ENCODE measurements at places on chromosomes 12 and 14.
A peak's percentile ranks its signal among the peaks of the same experiment; 100 is the strongest.

GRCh38 chr14:88017535-88017934 is 12.6 kb downstream of the GPR65 start:
- no peak for DNase-seq

- DNase-seq = no peak
Measured at GRCh38 chr14:34190717-34191116, 239.8 kb upstream of the EGLN3 start.

DNA sequence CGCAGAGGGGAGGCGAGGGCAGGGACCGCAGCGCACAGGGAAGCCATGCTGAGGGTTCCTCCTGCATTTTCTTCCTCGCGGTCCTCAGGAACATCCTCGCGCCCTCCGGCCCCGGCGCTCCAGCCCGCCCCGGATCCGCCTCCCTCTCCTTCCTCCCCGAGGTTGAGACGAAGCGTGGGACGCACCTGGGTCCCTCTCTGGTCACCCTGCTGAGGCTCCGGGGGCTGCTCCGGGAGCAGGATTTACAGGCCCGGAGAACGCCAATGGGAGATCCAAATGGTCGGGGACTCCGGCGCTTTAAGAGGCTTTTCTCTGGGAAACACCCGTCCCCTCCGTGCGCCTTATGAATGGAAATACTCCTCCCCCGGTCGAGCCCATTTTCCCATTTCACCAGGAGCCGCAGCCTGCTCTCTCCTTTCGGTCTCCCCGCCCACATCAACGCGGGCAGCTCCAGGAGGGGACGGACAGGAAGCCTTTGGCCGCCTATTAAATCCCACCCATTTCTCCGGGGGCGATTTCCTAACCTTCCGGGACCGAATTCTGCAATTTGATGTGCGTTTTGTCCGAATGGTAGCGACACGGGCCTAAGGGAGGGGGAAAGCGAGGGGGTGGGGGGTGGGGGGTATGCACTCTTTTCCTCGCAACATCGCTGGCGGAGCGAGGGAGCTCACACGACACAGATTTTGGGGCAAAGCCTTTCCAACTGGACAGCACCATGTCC is at the start of gene UNC79:
TSS of gene UNC79 (plus strand) at position 625 of the 721 bp plus-strand sequence. CDS start at position 716, 91 bp downstream.
- peak; percentile 94 for DNase-seq

- no peak for DNase-seq
Measured at GRCh38 chr12:64691227-64691794, 67.9 kb downstream of the GNS start.

DNA sequence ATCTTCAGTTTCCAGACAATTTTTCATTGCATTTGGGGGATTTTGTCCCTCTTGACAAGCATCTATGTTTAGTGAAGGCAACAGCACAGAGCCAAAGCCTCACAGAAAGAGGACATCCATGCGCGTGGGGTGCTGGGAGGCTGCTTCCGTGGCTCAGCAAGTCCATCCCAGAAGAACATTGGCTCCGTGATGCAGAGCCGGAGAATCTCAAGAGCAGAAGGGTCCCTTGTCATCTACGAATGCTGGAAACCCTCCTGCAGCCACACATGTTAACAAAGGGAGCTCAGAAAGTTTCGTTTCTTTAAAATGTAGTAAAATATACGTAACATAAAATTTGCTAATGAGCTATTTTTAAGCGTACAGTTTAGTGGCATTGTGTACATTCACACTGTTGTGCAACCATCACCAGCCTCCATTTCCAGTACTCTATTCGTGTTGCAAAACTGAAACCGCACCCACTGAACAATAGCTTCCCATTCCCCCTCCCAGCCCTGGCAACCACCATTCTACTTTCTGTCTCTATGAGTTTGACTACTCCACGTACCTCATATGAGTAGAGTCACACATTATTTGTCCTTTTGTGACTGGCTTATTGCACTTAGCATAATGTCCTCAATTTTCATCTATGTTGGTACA is 185.9 kb downstream of the TTC7B start:
- DNase-seq = no peak

- DNase-seq = no peak
Measured at GRCh38 chr12:129005416-129005815, 152.1 kb downstream of the GLT1D1 start.

- DNase-seq = no peak
Measured at GRCh38 chr14:61699027-61699426, 3.7 kb downstream of the HIF1A start.

DNA sequence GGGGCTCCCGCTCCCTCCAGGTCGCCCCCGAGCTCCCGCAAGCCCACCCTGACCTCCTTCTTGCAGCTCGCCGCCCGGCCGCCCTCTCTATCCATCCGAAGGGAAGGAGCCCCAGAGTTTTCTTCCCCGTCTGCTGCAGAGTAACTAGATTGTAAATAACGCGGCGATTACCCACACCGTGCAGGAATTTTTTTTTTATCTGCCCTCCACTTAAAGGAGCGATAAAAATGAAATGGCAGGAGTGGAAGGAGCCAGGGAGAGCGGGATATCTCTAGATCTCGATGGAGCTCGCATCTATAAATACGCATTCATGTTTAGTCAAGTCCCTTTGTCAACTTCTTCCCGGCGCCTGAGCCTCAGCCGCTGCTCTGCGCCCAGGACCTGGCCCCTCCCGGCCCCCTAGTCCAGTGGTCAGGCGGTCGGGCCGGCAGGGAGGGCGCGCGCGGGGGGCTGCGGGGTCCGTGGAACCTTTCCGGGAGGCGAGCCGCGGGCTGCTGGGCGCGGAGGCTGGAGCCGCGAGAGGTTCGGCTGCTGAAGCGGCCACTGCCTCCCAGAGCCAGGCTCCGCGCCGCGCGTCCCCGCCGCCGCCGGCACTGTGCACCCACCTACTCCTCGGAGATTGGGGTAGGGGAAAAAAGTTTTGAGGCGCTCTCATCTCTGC is 386.0 kb downstream of the BCAT1 start:
- no peak for DNase-seq

- no peak for DNase-seq
Measured at GRCh38 chr12:110704231-110704630, 15.3 kb upstream of the HVCN1 start.
